ENCODE measurements at places on chromosomes 4 and X. TPM values are rescaled to one million over a fixed set of nuclear protein-coding genes. Genes with fewer than 3 reads are reported as not detected.

DNA sequence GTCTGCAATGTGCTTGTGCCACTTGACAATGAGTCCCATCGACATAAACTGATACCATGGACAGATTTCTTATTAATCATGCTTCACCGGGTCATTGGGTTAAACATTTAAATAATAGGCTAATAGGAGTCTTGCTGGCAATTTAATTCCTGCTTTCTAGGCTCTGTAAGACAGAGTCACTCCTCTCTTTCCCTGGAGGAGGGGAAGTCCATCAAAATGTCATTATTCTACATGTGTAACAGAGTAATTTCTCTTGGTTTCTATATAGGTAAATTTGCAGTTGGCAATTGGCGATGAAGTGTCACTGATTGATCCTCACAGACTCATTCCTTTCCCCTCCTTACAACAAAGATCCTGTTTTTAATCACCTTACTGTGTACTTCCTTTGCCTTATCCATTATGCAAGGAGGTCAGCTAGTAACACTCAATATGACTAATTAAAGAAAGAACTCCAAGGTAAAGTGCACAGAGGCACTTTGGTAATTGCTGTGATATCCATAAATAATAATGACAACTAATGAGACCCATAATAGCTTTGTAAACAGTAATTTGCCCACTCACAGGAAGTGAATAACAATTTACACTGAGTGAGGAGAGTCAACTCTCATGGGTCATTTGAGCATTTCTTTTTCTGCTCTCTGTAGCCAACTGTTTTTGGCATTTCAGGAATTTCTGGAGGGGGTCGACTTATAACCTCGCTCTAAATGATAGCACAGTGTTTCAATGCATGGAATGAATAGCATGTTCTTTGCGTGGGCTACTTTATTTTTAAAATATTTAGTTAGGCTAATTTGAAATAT lies 184.0 kb downstream of the UGT8 start:
- no peak for DNase-seq

- no peak for DNase-seq
Measured at GRCh38 chrX:105241056-105241455, 20.6 kb upstream of the TEX13A start.

DNA sequence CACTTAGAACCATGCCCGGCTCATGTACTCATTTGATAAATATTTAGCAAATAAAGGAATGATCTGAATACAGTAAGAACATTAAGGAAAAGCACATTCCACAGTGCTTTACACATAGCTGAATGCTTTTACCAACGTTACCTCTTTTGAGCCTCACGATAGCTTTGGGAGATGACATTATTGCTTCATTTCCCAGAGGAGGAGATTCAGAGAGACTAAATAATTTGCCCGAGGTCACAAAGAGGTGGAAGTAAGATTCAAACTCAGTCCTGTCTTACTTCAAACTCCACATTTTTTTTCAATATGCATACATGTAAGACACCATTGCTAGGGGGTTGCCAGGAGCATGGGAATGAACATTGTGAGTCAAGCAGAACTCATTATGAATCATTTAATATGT lies 538.5 kb downstream of the BCOR start:
- no peak for DNase-seq

DNA sequence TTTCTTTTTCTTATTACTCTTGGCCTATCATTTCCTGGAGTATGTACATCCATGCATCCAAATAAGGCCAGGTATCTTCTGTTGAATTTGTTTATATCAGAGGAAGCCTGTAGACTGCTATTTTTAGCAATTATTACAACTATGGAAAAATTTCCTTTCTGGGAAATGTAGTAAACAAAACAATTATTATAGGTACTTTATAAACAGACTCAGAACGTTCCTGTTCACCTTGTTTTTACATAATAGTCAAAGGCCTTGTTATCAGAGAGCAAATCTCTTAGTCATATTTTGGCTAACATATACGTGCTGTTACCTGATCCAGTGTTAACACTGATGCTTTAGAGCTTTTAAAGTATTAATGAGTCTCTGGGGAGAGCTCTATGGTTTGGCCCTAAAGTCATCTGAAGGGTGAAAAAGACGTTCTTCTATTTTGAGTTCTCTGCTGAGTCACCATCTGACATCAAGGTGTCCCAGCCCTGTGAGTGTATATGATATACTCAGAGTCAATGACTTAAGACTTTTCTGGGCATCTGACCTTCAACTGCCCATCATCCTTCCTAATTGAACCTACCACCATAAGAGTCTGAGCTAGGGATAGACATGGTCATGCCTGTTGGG lies 7.3 kb downstream of the SPARCL1 start:
- no peak for DNase-seq

- no peak for DNase-seq
Measured at GRCh38 chr4:113869743-113870375, 108.3 kb upstream of the CAMK2D start.

- DNase-seq: no peak
Measured at GRCh38 chr4:88211473-88212252, 53.2 kb upstream of the ABCG2 start.

- no peak for DNase-seq
Measured at GRCh38 chr4:137116144-137116543, 416.1 kb downstream of the PCDH18 start.

DNA sequence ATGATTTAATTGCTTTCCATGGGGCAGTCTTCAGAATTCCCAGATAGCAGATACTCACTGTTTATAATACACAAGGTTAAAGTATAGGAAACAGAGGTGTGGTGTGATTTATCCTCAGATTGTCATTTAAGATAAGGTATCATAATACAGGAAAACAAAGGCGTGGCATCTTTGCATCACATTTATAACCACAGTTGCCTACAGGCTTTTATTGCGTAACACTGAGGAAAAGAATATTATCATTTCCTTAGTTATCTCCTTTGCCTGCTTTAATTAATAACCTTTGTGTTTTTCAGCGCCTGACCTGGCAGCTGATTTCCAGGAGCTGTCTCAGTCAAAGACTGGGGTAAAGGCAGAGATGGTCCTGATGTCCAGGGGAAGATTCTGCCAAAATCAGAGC lies 68.8 kb downstream of the SSX7 start:
- no peak for DNase-seq

GRCh38 chrX:20668550-20668949 lies 401.8 kb upstream of the RPS6KA3 start:
- no peak for DNase-seq

- DNase-seq: no peak
Measured at GRCh38 chrX:28016823-28017222, 35.6 kb upstream of the DCAF8L1 start.

DNA sequence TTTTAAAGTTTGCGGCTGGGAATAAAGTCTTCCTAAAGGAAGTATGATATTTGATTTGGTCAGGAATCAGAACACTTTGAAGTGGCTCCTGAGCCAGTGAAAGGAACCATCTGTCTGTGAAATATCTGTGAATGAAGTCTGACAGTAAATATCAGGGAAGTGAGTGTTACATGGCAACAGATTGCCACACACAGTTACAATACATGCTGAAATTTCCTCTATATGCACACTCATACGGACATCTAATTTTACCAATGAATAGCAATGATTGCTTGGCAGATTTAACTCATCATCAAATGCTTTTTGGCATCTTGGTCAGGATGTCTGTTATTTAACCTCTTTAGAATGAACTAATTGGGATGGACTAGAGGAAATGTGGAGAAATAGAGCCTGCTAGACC lies 1023.8 kb downstream of the FAT4 start:
- no peak for DNase-seq

Gene CENPVL3
- total RNA-seq: not detected

Gene CENPE
- 2.6 TPM for total RNA-seq

Gene ARMCX2
- total RNA-seq: 40.2 TPM

Gene UGT2B17
- total RNA-seq: 0.98 TPM

Gene PAGE4
- not detected for total RNA-seq
